ENCODE measurements at places on chromosomes 4 and X. TPM values are rescaled to one million over a fixed set of nuclear protein-coding genes. Genes with fewer than 3 reads are reported as not detected.
A peak's percentile ranks its signal among the peaks of the same experiment; 100 is the strongest.

DNA sequence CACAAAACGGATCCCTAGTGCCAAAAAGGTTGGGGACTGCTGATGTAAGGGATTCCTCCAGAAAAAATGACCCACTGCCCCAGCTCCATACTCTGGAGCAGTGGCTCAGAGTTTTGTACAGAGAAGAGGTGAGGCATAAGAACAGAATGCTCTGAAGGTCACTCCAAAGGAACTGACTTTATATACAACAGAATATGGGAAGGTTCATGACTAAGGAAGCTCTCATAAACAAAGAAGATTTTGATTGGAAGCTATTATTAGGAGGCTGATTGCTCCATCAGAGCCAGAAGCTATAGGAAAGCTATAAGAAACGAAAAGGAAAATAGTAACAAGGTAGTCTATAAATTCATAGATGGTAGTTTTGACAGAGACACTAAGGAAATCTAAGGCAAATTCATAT lies 203.1 kb downstream of the SLC7A11 start:
- no peak for DNase-seq

GRCh38 chr4:163606896-163607691 lies 112.6 kb downstream of the TMA16 start:
- no peak for DNase-seq

- DNase-seq: no peak
These were observed 111.5 kb downstream of the DHRSX start for GRCh38 chrX:2389324-2389723.

DNA sequence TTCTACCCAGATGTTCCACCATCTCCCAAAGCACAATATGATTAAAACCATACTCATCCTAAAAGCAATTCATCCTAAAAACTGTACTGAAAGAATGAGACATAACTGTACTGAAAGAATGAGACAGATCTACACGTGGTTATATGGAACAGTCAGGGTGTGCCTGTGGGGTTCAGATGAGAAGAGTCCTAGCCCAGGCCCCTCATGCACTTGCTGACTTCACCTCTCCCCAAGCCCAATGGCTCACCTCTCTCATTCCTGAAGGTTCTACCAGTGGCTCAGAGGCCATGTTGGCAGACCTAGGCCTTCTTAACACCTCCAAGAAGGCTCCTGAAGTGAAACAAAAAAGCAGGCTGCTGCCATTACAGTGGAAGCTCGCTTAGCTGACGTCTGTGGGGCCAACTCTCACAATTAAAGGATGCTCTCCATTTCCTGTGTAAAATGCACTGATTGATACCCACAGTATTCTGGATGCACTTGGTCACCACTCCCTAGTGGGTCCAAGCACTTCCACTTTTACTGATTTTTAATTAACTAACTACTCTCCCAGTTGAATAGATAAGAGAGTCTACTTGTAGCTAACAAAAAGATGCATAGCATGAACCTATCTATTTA lies 3.8 kb downstream of the PLAC1 start:
- no peak for DNase-seq

GRCh38 chr4:150533673-150534072 lies 48.3 kb upstream of the MAB21L2 start:
- DNase-seq: no peak

DNA sequence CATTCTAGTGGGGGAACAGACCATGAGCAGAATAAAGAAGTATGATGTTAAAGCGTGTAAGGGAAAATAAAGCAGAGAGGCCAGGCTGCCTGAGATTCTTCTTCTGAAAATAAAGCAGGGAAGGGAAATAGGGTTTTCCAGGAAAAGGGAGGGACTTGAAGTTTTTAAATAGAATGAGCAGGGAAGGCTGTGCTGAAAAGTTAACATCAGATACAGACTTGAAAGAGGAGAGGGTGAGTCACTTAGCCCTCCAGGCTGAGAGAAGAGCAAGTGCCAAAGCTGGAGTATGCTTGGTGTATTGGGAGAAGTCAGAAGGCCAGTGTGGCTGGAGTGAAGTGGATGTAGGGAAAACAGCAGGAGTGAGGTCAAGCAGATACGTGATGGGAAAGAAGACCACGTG lies 10.0 kb upstream of the PLK4 start:
- peak; percentile 57 for DNase-seq

DNA sequence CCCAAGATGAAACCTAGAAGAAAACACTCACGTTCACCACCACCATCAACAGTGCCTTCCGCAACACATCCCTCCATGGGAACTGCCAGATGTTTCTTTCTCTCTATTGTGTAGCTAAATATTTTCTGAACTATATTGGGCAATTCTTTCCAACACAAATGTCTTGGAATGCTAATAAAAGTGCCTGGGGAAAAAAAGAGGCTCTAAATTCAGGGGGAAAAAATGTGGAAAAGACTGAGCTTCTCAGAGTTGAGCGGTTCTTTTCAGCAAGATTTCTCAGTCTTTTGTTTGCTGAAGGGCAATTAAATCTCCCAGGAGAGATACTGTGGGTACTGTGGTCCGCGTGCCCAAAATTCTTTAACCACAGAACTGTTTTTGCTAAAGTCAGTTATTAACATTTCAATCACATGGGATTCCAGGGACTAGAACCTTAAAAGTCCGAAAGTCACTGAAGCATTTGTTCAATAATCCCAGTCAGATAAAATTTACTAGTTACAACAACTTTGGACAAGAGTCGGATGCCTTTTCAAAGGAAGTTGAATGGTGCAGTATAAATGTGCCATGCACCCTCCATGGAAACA lies 51.9 kb upstream of the DHRSX start:
- peak; percentile 88 for DNase-seq

- DNase-seq: no peak
These were observed 101.8 kb upstream of the VCX2 start for GRCh38 chrX:8272821-8273220.

DNA sequence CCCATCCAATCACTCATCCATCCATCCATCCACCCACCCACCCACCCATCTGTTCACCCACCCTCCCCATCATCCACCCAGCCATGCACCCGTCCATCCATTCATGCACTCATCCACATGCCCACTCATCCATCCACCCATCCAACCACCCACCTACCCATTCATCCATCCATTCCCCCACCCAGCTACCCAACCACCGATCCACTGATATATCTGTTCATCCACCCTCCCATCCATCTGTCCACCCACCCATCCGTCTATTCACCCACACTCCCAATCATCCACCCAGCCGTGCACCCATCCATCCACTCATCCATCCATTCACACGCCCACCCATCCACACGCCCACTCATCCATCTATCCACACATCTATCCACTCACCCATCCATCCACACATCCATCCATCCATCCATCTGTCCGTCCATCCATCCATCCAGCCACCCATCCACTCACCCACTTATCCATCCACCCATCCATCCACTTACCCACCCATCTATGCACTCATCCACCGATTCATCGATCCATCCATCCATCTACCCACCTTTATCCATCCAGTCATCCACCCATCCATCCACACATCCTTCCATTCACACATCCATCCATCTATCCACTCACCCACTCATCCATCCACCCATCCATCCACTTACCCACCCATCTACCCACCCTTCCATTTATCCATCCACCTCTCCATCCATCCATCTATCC lies 28.4 kb downstream of the ASMTL start:
- no peak for DNase-seq

DNA sequence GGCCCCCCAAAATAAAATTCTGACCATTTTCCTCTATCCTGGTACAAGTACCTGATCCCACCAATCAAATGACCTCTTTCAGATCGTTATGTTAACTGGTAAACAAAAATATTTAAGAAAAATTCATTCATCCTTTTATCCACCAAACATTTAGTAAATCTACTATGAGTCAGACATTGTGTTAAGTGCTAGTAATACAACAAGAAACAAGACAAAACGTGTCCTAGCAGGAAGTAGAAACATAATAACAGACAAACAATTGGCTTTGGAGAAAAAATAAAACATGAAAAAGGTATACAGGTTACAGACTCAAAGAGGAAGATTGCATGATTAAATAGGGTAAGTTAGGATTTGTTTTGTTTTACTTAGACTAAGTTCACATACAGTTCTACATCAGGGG lies 43.7 kb downstream of the ANTXR2 start:
- DNase-seq: no peak

DNA sequence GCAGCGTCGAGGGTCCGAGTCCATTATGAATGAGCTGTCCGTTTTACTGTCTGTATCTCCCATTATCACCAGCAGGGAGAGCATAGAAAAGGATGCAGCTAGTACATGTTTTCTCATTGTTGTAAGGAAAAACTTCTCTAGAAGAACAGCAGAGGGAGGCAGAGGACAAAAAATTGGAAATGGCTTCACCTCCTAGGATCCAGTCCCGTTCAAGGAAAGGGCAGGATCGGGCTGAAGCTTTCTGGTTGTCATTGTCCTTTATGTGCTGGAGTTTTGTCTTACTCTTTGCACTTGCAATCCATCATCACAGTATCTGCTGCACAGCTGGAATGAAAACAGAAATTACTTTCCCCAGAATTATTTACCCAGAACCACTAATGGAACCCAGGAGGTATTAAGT lies 14.7 kb downstream of the NDP start:
- DNase-seq: peak; percentile 80

GRCh38 chr4:108795733-108796132 lies 32.9 kb upstream of the ETNPPL start:
- no peak for DNase-seq

DNA sequence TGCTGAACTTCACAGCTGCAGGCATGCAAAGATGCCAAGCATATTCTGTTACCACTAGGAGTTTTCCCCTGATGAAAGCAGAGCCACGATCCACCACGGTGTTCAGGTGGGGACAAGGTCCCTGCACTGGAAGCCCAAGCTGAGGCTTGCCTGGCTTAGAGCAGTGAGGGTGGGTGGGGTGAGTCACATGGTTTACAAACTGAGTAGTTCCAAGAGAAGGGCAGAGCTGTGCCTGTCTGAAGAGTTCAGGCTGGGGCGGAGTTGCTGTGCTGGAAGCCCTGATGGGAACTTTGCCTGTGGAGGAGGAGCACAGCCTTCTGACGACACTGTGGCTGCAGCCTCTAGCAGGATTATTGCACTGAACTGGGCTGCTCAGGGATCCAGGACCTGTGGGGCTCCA lies 45.5 kb downstream of the FAM9B start:
- peak; percentile 36 for DNase-seq

DNA sequence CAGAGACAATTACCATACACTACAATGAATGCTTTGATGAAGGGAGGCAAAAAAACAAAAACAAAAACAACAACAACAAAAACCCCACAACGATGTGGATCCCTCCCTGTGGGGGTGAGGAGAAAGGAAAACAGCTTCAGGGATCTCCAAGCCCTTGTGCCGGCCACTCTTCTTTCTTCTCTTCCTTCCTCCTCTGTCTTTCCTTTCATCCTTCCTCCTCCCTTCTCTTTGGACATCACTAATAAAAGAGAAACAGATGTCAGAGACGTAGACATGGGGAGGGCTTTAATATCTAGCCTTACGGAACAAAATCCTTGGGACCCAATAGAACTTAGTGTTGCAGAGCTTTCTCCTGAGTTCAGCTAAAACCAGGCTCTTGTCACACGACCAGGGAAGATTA lies 18.8 kb upstream of the STX18 start:
- no peak for DNase-seq

GRCh38 chr4:28241021-28241420 lies 1380.4 kb downstream of the STIM2 start:
- DNase-seq: no peak

DNA sequence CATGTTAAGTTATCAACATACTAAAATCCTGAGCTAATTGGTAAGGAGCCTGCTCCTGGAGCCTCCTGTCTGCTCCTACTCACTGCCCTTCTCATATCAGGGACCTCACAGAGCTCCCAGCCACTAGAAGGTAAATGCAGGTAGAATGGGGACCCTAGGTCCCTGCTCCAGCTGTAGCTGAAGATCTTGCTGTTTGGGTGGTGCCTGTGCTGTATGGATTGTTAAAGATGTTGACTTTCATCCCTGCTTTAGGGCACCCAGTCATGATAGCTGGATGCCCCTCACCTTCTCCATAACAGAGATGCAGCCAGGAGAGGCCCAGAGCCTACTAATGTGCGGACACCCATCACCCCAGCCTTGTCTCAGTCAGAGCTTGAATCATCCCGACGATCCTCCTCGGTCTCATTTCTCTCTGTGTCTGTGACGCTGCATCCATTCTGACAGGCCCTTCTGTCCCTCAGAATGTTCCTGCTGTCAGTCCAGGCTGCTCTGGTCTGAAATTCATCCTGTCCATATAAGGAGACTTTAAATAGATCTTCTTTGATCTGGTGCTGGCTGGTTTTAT lies 341.7 kb upstream of the GATB start:
- no peak for DNase-seq

DNA sequence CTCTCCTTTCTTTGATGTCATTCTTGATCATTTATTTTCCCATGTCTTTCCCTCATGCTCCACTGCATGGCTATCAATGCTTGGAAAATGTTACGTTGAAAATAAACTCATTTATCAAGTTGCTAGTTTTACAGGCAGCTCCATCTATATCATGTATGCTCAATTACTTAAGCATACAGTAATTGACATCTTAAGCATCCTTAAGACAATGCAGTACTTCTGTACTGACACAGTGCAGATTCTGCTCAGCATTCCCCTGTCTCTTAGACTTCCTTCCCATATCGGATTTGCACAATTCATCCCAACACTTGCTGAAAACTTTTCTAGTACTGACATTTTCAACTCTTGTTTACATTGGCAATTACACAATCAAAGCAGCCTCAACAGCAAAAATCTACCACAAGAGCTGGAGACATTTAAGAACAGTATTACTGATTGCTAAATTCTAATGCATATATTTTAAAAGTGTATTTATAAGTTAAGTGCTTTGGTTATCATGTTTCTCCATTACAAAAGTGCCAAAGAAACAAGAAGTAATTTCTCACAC lies 165.6 kb downstream of the ATP10D start:
- DNase-seq: no peak

DNA sequence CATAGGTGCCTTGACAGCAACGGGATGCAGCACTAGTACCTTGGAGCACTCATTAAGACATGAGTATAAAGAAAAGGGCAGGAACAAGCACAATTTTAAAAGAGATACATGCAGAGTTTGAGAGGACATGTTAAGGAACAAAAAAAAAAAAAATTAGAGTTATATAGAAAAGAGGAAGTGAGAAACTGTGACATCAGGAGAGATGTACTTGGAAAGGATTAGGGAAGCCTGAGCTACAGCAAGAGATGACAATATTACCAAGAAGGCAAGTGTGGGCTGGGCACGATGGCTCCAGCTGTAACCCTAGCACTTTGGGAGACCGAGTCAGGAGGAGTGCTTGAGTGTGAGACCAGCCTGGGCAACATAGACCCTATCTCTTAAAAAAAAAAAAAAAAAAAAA lies 37.4 kb downstream of the GPR143 start:
- DNase-seq: no peak

The MAGEA10 gene
- not detected for total RNA-seq

The CLDN34 gene
- not detected for total RNA-seq

The IRF2 gene
- total RNA-seq: 35.9 TPM

The PCDH10 gene
- 5.5 TPM for total RNA-seq

All from H4 (cell line).